Effector CD4-positive, alpha-beta T cell (primary cell): ENCODE measurements at places on chromosomes 7 and 10.

- no peak for DNase-seq
These were observed 28.8 kb upstream of the SLC26A4 start for GRCh38 chr7:107631588-107632491.

- no peak for DNase-seq
These were observed 48.2 kb downstream of the SLC25A13 start for GRCh38 chr7:96273716-96274115.

DNA sequence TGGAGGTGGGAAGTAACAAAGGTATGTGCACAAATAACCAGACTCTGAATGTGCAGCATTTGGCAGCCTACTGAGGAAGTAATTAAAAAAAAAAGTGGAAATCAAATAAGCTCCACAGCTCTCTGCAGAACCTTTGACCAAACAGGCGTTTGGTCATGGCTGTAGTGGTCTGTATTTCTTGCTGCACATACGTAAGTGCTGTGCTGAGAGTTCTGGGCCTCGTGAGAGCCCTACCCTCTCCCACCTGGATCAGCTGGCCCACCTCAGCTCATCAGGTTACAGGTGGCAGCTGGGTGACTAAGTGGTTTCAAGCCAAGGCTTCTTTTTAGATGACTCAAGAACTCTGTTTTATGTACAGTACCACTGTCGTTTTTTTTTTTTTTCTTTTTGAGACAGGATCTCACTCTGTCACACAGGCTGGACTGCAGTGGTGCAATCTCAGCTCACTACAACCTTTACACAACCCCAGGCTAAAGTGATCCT is 178.2 kb upstream of the KLF6 start:
- no peak for DNase-seq

- no peak for DNase-seq
These were observed 191.9 kb downstream of the RPS24 start for GRCh38 chr10:78225594-78225993.

GRCh38 chr7:133724148-133724547 is 403.0 kb upstream of the LRGUK start:
- no peak for DNase-seq

GRCh38 chr10:28945959-28946358 is 268.6 kb downstream of the BAMBI start:
- no peak for DNase-seq
